Activated CD8-positive, alpha-beta memory T cell treated with anti-CD3 and anti-CD28 coated beads, Interleukin-2, amount 10 ng/mL, durations not matched to agents 7 days and 5 days (primary cell): ENCODE measurements at places on chromosomes 16 and 17.

DNA sequence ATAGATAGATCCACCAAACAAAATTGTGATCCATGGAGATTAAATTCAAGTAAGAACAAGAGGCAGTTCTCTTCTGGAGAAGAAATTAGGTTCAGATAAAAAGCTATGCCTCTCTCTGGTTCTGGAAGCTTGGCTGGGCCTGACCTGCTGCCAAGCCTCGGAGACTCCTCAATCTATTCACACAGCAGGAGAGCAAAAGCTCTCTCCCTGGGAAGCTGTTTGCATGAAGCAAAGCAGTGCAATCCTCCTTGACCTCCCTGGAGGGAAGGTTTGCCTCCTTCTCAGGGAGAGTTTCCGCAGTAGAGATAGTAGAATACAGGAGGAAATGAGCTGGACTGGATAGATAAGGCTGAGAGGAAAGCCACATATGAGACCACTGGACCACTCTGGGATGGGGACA lies 78.1 kb upstream of the GNAO1 start:
- DNase-seq, result no peak

- no peak for DNase-seq
Measured at GRCh38 chr16:10039220-10040096, 142.8 kb downstream of the GRIN2A start.

- no peak for DNase-seq
Measured at GRCh38 chr16:73304008-73304774, 256.3 kb upstream of the ZFHX3 start.

DNA sequence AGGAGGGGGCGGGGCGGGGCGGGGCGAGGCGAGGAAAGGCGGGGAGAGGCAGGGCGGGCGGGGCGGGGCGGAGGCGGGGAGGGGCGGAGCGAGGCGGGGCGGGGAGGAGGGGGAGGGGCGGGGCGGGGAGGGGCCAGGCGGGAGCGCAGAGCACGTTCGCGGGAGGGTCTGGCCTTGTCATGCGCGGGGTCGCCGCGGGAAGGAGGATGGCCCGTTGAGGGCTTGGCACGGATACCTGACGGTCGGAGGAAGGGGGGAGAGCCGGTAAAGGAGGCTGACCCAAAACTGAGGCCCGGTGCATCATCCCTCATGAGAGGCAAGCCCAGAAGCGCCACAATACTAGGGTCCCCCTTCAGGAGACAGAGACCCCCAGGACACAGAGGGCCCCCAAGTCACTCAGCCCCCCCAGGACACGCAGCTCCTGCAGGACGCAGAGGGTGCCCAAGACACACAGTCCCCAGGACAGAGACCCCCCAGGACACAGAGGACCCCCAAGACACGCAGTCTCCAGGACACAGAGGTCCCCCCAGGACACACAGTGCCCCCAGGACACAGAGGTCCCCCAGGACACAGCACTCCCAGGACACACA lies 593 bp upstream of the WDR45B start:
- DNase-seq, result peak; percentile 64

- no peak for DNase-seq
Measured at GRCh38 chr16:79862601-79863000, 262.1 kb upstream of the MAF start.

GRCh38 chr17:13939222-13939621 lies 130.1 kb upstream of the COX10 start:
- no peak for DNase-seq

DNA sequence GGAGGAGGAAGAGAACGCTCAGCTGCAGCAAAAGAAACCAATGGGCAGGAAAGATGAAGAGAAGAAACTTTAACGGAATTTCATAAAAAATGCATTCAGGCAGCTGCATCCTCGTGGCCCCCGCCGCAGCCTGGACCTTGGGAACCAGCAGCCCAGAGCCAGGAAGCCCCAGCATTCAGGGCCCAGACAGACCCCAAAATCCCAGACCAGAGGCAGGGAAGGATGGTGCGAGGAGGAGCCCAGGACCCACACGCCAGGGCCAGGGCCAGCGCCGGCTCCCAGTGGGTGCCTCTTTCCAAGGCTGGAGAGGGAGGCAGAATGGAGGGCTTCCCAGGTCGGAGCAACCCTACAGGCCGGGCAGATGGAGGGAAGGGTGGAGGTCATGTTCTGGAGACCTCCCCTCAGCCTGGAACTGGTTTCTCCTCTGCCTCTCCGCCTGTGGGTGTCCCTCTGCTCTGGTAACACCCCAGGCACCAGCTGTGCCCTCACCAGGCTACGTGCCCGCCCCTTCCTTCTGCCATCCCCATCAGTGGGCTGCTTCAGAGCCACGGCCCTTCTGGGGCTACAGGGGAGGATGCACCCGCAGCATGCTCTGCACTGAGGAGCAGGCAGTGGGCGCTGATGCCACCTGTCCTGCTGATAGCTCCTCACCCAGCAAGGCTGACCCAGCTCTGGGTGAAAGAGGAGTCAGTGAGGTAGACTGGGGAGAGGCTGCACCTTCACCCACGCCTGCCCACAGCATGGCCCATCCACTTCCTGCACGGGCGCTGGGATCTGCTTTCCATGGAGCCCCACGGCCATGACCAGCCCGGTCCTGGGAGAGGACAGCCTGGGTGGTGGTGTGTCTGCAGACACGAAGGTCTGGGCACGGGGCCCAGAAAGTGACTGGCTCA lies 1.2 kb upstream of the MIF4GD start:
- peak; percentile 47 for DNase-seq
